RWPE1 (cell line): ENCODE measurements at places on chromosomes 6 and 20.

DNA sequence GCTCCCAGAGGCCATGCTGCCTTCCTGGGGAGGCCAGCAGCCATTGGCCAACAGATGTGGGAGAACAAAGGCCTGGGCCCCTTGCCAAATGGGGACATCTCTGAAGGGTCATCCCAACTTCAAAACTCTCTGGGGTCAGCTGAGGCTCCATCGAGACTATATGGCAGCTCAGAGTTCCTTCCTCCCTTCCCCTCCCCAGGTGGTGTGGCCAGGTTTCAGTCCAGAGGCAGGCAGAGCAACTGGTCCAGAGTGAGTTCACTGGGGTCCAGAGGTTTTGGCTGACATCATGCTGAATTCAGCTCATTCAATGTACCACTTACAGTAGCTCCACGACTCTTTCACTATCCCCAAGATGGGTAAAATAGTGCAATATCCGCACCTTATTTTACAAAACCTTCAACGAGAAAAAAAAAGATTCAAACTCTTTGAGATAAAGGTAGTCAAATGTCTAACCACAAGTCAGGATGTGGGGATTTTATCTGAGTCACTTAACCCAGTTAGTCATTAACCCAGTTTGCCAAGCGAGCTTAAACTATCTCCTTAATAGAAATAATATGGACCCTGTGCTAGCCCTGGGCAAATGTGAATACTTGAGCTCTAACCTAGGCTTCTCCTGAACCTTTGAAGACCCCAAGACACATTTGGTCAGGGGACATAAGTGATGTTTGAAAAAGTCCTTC lies 108.4 kb upstream of the PLEKHG1 start:
- DNase-seq = peak; percentile 82

DNA sequence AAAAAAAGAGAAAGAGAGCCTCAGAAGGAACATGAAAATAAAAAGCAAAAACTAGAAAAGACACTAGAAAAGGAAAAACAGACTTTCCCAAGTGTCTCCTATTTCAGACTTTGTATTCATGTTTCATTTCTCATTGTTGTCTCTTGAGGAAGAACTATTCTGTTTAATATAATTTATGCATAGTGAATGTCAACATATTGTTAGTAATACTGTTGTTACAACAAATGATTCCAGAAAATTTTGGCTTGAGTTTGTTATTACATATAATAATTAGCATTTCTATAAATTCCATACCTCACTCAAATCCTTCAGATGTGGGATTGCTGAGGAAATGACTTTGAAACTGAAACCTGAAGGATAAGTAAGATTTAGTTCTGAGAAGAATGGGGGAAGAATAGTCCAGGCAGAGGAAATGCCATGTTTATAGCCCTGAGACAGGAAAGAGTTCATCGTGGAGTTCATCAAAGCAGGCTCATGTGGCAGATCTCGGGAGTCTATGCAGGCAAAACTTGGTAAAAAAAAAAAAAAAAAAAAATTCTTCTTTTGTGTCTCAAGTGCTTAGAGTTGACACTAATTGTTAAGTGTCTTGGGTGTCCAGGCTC lies 53.1 kb upstream of the EIF2S2 start:
- DNase-seq = no peak

DNA sequence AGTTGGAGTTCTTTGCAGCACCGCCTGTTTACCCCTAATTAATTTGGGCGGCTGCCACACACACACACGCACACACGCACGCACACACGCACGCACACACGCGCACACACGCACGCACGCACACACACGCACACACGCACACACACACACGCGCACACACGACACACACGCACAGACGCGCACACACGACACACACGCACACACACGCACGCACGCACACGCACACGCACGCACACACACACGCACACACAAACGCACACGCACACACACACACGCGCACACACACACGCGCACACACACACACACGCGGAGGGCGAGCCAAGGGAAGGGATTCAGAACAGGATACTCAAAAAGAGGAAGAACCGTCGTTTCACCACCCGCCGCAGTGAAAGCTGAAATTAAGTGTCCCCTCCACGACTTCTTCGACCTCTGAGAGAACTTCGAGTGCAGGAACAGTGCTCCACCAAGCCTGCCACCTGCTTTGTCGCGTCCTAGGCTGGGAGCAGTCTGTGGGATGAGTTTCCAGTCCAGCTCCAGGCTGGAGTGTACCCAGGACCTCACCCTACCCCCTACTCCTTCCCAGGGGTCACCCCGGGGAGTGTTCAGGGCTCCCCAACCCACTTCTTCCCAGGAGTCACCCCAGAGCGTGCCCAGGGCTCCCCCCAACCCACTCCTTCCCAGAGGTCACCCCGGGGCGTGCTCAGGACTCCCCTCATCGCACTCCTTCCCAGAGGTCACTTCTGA lies 1.1 kb downstream of the RNASET2 start:
- no peak for DNase-seq

DNA sequence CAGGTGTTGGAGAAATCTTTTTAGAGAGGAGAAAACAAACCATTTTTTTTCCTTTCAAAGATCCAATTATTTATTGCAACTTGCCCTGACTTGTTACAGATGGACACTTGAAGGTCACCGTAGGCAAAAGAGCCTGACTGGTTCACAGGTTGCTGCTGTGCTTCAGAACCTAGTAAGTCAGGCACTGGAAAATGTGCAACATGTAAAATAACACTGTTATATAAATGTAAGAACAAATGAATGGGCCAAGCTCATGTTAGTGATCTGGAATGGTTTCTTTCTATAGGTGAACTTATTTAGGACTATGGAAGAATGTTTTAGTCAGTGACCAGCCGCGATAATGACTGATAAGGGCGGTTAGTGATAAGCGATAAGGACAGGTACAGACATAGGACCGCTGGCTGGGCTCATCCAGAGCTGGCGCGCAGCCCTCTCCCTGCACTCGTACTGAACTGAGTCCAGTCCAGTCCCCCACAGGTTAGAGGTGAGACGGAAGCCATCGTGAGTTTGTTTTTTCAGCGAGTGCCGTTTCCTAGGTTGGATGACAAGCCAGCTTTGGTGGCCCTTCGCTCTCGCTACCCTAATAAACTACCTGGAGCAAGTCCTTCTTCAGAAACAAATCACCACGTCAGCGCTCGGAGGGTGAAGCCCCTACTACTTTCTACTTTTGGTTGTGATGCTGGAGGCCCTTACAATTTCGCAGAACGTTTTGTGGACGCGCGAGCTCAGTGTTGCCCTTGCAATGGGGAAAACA lies 94.4 kb upstream of the PRDM1 start:
- DNase-seq = peak; percentile 36

GRCh38 chr6:168858926-168859325 lies 394.7 kb downstream of the THBS2 start:
- DNase-seq = no peak

DNA sequence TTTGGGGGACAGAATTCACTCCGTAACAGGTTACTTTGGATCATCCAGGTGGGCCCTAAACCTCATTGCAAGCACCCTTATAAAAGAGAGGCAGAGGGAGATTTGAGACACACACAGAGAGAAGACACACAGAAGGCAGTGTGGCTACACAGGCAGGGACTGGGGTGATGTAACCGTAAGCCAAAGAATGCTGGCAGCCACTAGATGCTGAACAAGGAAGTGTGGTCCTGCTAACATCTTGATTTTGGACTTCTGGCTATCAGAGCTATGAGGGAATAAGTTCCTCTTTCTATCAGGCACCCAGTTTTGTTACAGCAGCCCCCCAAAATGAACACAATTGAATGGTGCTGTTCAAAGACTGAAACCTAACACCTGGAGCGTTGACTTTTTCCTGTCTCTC lies 191.3 kb upstream of the MYLIP start:
- DNase-seq = no peak

DNA sequence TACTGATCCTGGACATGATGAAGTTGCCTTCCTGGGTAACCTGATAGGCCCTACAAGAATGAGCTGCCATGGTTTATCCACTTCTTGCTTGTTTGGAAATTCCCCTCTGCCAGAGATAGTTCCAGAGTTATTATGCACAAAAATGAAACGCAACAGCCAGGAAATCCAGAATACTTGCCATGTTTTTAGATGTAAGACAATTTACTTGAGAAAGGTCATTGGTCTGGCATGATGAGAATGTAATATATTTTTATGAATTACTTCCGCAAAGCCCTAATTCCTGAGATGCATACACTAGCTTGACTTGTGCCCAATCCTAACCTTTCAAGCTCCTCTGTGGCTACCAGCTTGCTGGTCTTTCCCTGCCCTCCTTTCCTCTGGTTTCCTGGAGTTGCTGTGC lies 27.9 kb upstream of the NT5E start:
- no peak for DNase-seq

DNA sequence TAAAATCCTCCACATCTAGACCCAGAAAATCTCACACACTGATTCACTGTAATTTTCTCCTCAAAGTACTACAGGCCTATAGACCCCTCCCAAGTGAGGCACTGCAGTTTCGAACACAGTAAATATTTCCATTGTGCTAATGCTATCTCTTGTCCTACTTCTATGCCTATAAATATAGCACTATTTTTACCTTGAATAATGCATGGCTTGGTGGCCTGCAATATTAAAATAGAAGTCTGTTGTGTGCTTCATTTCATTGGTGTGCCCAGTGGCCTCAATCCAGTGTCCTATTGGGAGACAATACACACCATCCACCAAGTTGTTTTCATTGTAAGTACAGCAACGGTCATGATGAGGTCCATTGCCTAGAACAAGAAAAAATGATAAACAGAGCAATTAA lies 49.4 kb downstream of the EPM2A start:
- DNase-seq = no peak

GRCh38 chr6:89208551-89208950 lies 8.6 kb downstream of the GABRR1 start:
- no peak for DNase-seq

DNA sequence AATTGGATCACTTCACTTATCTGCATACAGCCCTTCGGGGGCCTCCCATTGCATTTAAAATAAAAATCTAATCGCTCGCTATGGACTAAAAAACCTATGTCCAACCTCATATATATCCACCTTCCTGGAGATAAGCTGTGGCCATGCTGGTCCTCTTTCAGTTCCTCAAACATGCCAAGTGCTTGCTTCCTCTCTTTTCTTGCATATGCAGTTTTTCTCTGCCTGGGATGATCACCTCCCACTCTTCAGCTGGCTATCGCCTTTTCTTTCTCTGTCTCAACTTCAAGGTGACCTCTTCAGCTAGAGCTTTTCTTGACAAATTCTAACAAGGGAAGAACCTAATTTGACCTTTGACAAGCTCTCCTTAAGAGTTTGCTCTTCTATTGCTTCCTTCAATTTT lies 5.6 kb upstream of the TFB1M start:
- DNase-seq = no peak

DNA sequence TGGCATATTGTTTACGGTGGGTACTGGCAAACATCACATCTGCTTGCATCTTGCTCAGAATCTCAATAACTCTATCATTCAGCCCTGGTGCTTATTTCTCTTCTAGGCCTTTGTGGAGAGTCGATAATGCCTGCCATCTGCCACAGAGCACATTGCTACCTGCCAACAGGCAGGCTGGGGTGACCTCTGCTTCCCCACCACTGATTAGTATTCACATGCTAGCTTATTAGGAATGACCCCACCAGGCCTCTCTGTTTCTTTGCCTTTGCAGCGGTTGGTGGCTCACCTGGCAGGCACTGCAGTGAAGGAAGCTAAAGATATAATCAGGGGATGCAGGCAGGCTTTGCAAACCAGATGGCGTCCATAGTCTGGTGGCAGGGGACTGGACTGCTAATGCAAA lies 154.5 kb downstream of the MMS22L start:
- no peak for DNase-seq

DNA sequence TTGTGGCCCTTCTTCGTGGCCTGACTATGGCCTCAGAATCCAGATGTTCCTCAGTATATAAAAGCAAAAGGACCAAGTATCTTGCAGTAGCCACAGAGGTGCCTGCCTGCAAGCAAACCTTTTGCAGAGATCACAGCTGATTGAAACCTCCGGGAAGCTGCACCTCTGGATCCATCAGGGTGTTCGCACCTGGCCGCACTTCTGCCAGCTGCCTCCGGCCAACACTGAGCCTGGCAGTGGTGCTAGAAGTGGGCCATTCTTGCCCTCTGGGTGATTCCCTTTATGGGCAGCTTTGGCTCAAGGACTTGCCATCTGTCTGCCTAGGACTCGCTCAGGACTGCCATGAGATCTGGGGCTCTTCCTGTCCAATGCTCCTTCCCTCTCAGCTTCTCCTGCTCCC lies 214.6 kb upstream of the ECI2 start:
- no peak for DNase-seq

GRCh38 chr20:40977218-40977617 lies 51.4 kb upstream of the TOP1 start:
- DNase-seq = no peak

DNA sequence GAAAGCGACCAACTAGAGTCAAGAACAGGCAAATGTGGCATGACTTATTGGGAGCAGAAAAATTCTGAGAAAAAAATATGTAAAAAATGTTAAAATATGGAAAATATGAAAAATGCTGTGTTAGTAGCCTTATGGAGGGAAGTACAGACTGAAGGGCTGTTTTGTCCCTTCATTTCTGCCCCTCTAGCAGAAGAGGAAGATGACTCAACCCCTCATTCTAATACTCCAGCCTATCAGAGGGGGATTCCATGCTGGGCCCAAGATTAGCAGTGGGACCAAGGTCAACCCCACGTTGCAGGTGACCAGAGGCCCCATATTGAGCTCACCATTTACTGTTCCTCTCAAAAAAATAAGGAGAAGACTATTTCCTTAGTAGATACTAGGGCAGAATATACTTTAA lies 8.4 kb downstream of the MUC21 start:
- DNase-seq = no peak

GRCh38 chr6:5125152-5126006 lies 40.2 kb downstream of the PPP1R3G start:
- peak; percentile 84 for DNase-seq

DNA sequence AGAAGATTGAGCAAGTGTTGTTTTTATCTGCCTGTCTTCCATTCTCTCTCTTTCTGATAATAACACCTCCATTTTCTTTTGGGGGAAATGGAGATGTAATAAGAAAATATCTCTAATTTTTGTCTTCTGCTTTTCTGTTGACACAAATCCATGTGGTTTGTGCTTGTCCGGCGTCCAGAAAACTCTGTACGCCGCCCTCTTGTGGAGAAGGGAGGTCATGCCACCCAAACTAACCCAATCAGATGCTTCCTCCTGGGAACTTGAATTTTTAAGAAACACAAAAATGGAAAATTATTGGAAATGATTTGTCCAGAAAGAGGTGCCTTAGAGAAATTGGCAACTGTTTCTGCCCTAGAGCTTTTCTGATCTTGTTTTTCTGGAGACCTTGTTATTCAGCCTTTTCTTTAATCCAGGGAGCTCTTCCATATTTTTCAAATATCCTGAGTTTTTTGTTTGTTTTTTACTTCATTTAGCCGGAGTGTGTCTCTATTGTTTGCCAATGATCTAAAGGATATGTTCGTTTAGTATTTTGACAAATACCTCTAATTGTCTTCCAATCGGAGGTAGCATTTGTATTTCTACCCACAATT lies 17.8 kb upstream of the FNDC1 start:
- DNase-seq = peak; percentile 56

- peak; percentile 75 for DNase-seq
These were observed 10.8 kb upstream of the BTBD3 start for GRCh38 chr20:11906626-11907480.

- no peak for DNase-seq
These were observed 154.2 kb downstream of the BTBD9 start for GRCh38 chr6:38485488-38485887.

GRCh38 chr20:55977690-55978459 lies 27.4 kb downstream of the CBLN4 start:
- no peak for DNase-seq

- no peak for DNase-seq
These were observed 614.6 kb downstream of the DHX35 start for GRCh38 chr20:39576771-39577170.
